ENCODE measurements at places on chromosomes 6 and 20. TPM values are rescaled to one million over a fixed set of nuclear protein-coding genes. Genes with fewer than 3 reads are reported as not detected.

GRCh38 chr20:62823688-62824475 is 7.0 kb downstream of the COL9A3 start:
- H3K4me1 ChIP-seq: no peaks in the 10 kb centered on the region
- no peaks in the 10 kb centered on the region for H3K27me3 ChIP-seq
- no peak overlapping the region for H3K4me3 ChIP-seq
- no peaks in the 10 kb centered on the region for H3K36me3 ChIP-seq

GRCh38 chr6:163404825-163405265 is 9.7 kb upstream of the QKI start:
- DNase-seq: peak; percentile 38
- H3K27ac ChIP-seq: peak overlapping the region; percentile 53
- no peaks in the 10 kb centered on the region for H3K4me1 ChIP-seq
- H3K4me3 ChIP-seq: no peak overlapping the region

GRCh38 chr6:36067374-36068011 is 39.9 kb downstream of the MAPK14 start:
- H3K4me1 ChIP-seq: no peaks in the 10 kb centered on the region
- no peak overlapping the region for H3K4me3 ChIP-seq
- H3K27ac ChIP-seq: no peak overlapping the region
- no peaks in the 10 kb centered on the region for H3K36me3 ChIP-seq
- DNase-seq: no peak
- H3K27me3 ChIP-seq: no peaks in the 10 kb centered on the region

- no peaks in the 10 kb centered on the region for H3K4me1 ChIP-seq
- no peaks in the 10 kb centered on the region for H3K27me3 ChIP-seq
- no peaks in the 10 kb centered on the region for H3K36me3 ChIP-seq
- peak overlapping the region; percentile 68 for H3K4me3 ChIP-seq
Measured at GRCh38 chr20:45470262-45470931, 844 bp downstream of the WFDC2 start.

The TTI1 gene
- total RNA-seq: 19.5 TPM

The AVP gene
- not detected for total RNA-seq

The MAPK13 gene
- total RNA-seq: 43.3 TPM
